SJSA1 (cell line): ENCODE measurements at places on chromosomes 11 and 22. TPM values are rescaled to one million over a fixed set of nuclear protein-coding genes. Genes with fewer than 3 reads are reported as not detected.

- peak overlapping the region; percentile 3; the same call in 1 of the 2 replicates for H3K27ac ChIP-seq
- no peak overlapping the region for H3K4me3 ChIP-seq
- H3K4me1 ChIP-seq, result peaks cover 35% of the 10 kb centered on the region
Measured at GRCh38 chr11:46521961-46522681, 71.7 kb downstream of the AMBRA1 start.

GRCh38 chr11:102309621-102310541 lies 7.4 kb upstream of the BIRC3 start:
- no peaks in the 10 kb centered on the region for H3K36me3 ChIP-seq
- H3K27me3 ChIP-seq, result no peaks in the 10 kb centered on the region
- H3K4me3 ChIP-seq, result no peak overlapping the region
- no peak for DNase-seq
- H3K4me1 ChIP-seq, result peaks cover 27% of the 10 kb centered on the region

- H3K4me1 ChIP-seq, result peaks cover 18% of the 10 kb centered on the region
Measured at GRCh38 chr22:45880716-45881523, 96.0 kb downstream of the WNT7B start.

DNA sequence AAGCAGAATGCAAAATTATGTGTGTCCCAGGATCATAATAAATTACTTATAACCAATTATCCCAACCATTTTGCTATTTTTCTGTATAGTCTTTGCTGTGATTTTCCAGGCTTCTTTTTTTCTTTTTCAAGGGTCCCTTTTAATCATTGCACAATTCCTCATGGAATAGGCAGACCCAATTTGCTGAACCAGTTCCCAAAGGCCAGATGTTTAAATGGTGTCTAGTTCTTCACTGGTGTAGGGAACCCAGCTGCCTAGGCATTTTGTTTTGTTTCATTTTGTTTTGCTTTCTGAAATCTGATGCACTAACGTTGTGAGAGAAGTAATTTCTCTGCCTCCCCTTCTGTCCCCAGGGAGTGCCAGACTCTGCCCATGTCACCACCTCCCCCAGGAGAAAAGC lies 60.4 kb downstream of the CHST1 start:
- H3K27me3 ChIP-seq, result peaks cover 22% of the 10 kb centered on the region
- no peak for DNase-seq
- no peaks in the 10 kb centered on the region for H3K4me1 ChIP-seq

- H3K4me3 ChIP-seq, result no peak overlapping the region
- H3K36me3 ChIP-seq, result no peaks in the 10 kb centered on the region
- no peak for DNase-seq
- no peaks in the 10 kb centered on the region for H3K27me3 ChIP-seq
Measured at GRCh38 chr11:126703662-126704061, 296.9 kb downstream of the KIRREL3 start.

- no peaks in the 10 kb centered on the region for H3K4me1 ChIP-seq
- DNase-seq, result no peak
Measured at GRCh38 chr22:20615021-20615420, 107.6 kb downstream of the MED15 start.

GRCh38 chr11:45212566-45213315 lies 66.3 kb downstream of the PRDM11 start:
- H3K4me3 ChIP-seq, result no peak overlapping the region
- no peaks in the 10 kb centered on the region for H3K27me3 ChIP-seq
- no peak for DNase-seq
- no peak overlapping the region for H3K27ac ChIP-seq

Gene MMP10
- total RNA-seq, result 0.63 TPM in 1 of 2 replicates, not detected in the other

DNA sequence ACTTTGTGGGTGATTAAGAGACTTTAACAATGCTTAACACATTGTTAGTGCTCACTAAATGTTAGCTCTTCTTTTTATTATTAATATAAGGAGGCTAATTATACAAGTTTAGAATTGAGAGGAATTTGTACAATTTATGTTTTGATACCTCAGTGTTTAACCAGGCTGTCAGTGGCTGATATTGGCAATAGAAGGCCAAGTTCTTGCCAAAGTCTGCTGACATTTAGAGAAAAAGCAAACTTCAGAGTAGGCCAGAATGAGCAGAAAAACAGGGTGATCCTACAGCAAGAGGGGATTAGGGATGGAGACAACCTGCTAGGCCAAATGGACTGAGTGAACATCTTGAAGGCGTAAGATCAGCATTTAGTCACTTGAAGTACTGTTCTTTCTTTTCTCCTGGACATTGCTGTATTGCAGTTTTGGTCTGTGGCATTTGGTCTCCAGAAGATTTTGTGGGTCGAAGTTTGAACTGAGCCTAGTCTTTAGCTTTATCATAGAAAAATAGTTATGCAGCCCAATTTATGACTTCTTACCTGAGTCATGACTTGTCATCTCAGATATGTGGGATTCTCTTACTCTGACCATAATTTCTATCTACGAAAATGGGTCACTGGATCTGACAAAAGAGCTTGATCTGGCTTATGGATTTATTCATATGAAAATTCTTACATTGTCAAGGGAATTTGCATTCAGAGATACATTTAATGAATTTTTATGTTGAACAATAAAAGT lies 9.0 kb downstream of the TRIM44 start:
- no peaks in the 10 kb centered on the region for H3K27me3 ChIP-seq
- H3K27ac ChIP-seq, result no peak overlapping the region
- H3K36me3 ChIP-seq, result peaks cover 13% of the 10 kb centered on the region; the same call in 1 of the 2 replicates
- no peaks in the 10 kb centered on the region for H3K4me1 ChIP-seq
- H3K4me3 ChIP-seq, result no peak overlapping the region
- DNase-seq, result no peak

GRCh38 chr11:106271086-106271485 lies 193.6 kb downstream of the AASDHPPT start:
- H3K4me3 ChIP-seq, result no peak overlapping the region
- no peaks in the 10 kb centered on the region for H3K4me1 ChIP-seq
- no peaks in the 10 kb centered on the region for H3K36me3 ChIP-seq
- no peak for DNase-seq
- no peaks in the 10 kb centered on the region for H3K27me3 ChIP-seq
- no peak overlapping the region for H3K27ac ChIP-seq

Gene PAAF1
- 2.5 and 5.2 TPM in 2 replicates for total RNA-seq

Gene YPEL4
- not detected in 2 replicates for total RNA-seq

- no peak overlapping the region for H3K27ac ChIP-seq
- no peaks in the 10 kb centered on the region for H3K36me3 ChIP-seq
- H3K4me1 ChIP-seq, result peaks cover 11% of the 10 kb centered on the region
- DNase-seq, result no peak
Measured at GRCh38 chr11:106480581-106481190, 403.2 kb downstream of the AASDHPPT start.

DNA sequence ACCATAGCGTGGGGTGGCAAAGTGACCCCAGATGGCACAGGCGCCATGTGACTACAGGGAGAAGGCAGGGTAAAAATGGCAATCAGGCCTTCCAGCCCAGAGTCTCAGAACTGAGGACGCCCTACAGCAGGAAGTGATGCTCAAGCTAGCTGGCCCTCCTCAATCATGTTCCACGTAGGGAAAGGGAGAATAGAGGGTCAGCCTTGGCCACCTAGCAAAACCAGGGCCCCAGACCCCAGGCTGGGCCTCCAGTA lies 978 bp upstream of the ANKRD13D start:
- DNase-seq, result no peak
- peak overlapping the region; percentile 79 for H3K27ac ChIP-seq
- H3K4me3 ChIP-seq, result peak overlapping the region; percentile 72

Gene PPP2R5B
- 20.6 and 30.6 TPM in 2 replicates for total RNA-seq

- no peak overlapping the region for H3K27ac ChIP-seq
- no peak for DNase-seq
- no peaks in the 10 kb centered on the region for H3K27me3 ChIP-seq
- no peaks in the 10 kb centered on the region for H3K36me3 ChIP-seq
Measured at GRCh38 chr22:47997052-47997590, 1234.7 kb downstream of the TBC1D22A start.

Gene POLD4
- 81.8 and 125 TPM in 2 replicates for total RNA-seq

DNA sequence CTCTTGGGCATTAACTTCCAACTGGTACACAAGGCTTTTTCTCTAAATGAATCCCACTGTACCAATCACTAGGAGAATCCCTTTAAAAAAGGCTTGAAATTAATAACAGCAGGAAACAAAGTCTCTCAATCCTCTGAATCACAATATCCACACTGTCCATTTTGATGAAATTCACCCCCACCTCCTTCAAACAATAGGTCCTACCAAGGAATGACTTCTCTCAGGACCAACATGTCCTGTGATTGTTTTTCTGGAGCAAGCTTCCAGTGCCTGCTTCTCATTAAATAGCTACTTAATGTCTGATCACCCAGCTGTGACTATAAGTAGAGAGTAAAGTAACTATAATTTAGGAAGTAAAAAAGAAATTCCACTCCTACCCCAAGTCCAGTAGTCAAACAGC lies 13.1 kb downstream of the NUMA1 start:
- peaks cover 17% of the 10 kb centered on the region for H3K36me3 ChIP-seq
- no peak for DNase-seq
- peaks cover 34% of the 10 kb centered on the region for H3K4me1 ChIP-seq
- no peak overlapping the region for H3K27ac ChIP-seq

DNA sequence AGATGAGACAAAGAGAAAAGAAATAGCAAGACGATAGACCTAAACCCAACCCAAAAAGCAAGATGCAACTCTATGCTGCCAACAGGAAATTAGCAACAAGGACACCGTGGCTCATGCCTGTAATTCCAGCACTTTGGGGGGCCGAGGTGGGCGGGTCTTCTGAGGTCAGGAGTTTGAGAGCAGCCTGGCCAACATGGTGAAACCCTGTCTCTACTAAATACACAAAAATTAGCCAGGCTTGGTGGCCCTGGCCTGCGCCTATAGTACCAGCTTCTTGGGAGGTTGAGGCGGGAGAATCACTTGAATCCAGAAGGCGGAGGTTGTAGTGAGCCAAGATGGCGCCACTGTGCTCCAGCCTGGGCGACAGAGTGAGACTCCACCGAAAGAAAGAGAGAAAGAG lies 24.3 kb upstream of the IL10RA start:
- no peaks in the 10 kb centered on the region for H3K27me3 ChIP-seq
- H3K27ac ChIP-seq, result no peak overlapping the region
- no peaks in the 10 kb centered on the region for H3K4me1 ChIP-seq
- no peaks in the 10 kb centered on the region for H3K36me3 ChIP-seq
- no peak overlapping the region for H3K4me3 ChIP-seq

Gene OR52A5
- not detected in 2 replicates for total RNA-seq
